ENCODE measurements at places on chromosomes 7 and 10.

- DNase-seq, result no peak
These were observed 884 bp upstream of the GSTO1 start for GRCh38 chr10:104253606-104254410.

DNA sequence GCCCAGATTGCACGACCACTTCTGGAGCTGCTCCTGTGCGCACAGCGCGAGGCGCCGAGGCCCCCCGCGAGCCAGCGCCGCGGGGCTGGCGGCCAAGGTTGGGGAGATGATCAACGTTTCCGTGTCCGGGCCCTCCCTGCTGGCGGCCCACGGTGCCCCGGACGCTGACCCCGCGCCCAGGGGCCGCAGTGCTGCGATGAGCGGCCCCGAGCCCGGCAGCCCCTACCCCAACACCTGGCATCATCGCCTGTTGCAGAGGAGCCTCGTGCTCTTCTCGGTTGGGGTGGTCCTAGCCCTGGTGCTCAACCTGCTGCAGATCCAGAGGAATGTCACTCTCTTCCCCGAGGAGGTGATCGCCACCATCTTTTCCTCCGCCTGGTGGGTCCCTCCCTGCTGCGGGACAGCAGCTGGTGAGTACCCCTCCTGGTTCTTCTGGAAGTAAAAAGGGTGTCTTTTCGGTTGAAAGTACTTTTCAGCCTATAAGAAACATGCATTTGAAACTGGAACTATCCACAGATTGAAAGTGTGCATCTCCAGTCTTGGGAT, 683 bp downstream of the INSIG1 start:
- DNase-seq, result no peak

- DNase-seq, result no peak
These were observed 114.0 kb downstream of the RAB18 start for GRCh38 chr10:27618036-27618615.

GRCh38 chr7:39488467-39489393, 77.5 kb upstream of the YAE1 start:
- no peak for DNase-seq
